ENCODE measurements at places on chromosomes 11 and 22.

- no peak for DNase-seq
These were observed 17.4 kb upstream of the BAIAP2L2 start for GRCh38 chr22:38127869-38128268.

DNA sequence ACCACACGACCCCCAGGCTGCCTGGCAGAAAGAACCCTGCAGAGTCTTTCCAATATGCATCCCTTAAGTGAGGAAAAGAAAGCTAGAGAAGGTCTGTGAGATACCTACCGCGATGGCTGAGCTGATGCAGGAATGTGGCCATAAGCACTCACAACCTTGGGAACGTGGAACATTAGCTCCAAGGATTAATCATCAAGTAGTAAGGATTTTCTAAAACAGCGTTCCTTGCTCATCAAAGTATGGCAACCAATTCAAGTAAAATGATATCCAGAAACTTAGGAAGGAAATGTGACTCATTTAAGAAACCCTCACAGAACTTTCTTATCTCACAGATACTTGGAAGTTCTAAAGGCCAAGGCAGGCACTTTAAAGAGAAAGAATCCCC, 12.8 kb downstream of the PACSIN2 start:
- DNase-seq, result no peak

GRCh38 chr11:43197379-43197778, 114.4 kb upstream of the API5 start:
- DNase-seq, result no peak

DNA sequence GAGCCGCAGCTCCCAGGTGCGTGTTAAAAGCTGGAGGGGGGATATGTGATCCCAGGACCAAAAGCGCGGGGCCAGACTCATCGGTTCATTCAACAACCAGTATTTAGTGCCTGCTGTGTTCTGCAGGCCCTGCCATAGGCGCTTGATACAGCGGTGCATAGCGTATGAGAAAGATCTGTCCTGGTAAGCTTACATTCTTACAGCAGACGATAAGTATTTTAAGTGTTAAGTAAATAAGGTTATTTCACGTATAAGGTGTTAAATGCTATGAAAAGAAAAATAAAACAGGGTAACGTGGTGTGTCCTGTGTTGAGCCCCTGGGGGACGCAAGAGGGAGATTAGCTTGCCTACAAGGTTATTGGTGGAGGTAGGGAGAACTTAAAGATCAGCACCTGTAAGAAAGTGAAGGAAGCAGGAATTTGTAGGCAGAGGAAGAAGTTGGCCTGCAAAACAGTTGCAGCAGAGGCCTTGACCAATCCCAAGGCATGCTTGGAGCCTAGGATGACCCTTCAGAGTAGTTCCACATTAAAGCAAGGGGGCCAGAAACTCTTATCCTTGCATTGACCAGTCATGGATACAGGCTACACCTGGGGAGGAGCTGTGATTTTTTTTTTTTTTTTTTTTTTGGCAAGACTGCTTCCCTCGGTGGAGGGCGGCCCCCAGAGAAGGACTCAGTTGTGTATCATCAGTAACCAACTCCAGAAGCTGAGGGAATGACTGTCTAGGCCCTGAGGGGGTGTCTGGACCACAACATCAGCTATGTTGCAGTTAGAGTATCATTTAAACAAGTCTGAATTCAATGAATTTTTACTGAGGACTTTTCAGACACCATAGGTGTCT, 487 bp upstream of the LIPT2 start:
- DNase-seq, result no peak

DNA sequence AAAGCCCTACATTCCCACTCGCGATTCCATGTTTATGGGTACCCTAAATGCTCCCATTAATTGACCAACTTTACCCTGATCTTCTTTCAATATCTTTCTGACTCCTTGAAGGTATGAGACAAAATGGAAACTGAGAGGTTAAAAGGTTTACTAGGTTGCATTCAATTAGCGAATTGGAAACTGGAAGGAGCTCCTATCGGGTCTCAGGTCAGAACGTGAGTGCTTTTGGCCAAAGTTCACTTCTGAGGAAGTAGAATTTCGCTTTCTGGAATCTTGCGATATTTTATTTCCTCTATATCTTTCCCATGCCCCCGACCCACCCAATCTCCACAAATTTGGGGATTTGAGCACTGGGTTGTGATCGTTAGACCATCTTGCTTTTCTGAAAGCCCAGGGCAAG, 2.6 kb downstream of the EHF start:
- DNase-seq, result no peak
